ENCODE measurements at places on chromosomes 5 and 9.

GRCh38 chr5:130061746-130062145, 157.5 kb downstream of the CHSY3 start:
- DNase-seq: no peak

GRCh38 chr5:27502236-27502635, 463.9 kb upstream of the CDH9 start:
- no peak for DNase-seq

DNA sequence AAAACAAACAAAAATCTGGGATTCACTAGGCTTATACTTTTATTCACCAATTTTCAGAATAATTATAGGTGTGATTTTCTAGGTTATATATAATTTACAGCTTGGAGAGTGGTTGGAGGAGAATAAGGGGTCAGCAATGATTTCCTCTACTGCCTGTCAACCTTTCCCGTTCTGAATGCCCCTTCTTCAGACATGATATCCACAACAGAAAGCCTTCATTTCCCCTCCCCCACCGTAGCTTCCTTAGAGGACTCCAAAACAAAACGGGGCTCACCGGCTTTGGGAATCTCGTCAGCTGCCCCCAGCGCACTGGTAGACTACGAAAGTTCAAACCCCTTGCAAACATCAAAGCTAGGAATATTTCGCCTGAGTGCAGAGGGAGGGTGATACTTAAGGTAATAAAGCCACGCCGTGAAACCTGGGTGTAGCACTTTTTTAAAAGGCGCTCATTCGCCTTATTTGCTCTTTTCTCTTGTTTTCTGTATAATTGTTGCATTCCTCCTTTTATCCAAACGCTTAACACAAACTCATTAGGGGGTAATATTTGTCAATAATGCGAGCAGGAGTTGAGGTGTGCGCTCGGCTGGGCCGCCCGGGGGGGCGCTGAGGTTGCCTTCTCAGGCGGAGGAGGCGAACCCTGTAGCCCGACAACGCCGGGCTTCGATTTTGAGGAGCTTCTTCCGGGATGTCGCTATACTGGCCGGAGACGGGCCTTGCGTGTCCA, 2.4 kb downstream of the OTP start:
- no peak for DNase-seq

DNA sequence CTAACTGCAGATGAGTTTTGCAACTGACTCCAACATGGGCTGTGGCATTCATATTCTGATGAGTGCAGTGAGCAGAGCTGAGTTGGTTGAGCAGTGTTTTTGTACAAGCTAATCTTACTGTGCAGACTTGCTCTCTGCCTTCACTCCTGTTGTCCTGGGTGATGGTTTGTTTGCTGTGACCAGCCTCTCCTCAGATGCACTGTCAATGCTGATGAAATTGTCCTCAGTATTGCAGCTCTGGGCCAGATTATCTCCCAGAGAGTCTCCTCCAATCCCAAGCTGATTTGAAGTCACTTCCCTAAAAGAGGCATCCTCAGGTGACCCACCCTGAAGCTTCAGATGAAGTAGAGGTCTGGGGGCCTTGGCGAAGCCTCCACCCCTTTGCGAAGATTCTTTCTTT, 581.8 kb downstream of the ACTL7B start:
- DNase-seq: no peak

DNA sequence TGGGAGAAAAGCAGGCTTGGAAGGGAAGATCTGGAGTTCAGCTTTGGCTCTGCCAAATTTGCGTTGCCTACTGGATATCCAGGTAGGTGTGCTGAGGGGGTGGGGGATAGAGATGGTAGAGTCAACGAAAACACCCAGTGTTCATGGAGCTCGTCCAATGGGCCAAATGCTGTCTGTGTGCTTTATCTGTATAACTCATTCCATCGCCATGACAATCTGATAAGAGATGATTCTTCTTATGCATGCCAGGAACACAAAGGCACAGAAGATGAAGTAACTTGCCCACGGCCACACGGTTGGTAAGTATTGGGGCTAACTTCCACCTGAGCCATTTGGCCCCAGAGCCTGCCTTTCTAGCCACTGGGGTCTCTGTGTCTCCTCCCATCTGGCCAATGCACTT, 53.2 kb downstream of the BOD1 start:
- no peak for DNase-seq

DNA sequence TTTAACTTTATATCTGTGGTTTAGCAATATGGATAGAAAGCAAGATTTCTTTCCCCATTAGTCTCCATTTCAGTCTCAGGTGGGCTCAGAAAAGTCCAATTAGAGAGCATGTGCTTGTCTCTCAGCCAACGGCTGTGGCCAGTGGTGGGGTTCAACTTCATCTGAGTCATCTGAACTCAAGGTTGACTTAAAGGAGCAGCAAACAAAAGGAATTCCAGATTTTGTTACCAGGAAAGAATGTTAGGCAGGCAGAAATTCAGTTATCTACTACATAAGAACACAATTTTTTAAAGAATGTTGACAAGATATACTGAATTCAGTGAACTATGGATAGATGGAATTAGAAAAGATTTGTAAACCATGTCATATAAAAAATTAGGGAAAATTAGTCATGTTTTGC, 784.1 kb downstream of the MAT2B start:
- DNase-seq: no peak

GRCh38 chr9:16651446-16651964, 219.0 kb downstream of the BNC2 start:
- no peak for DNase-seq

- DNase-seq: no peak
Observed at GRCh38 chr5:14960120-14960462, 88.5 kb upstream of the ANKH start.

DNA sequence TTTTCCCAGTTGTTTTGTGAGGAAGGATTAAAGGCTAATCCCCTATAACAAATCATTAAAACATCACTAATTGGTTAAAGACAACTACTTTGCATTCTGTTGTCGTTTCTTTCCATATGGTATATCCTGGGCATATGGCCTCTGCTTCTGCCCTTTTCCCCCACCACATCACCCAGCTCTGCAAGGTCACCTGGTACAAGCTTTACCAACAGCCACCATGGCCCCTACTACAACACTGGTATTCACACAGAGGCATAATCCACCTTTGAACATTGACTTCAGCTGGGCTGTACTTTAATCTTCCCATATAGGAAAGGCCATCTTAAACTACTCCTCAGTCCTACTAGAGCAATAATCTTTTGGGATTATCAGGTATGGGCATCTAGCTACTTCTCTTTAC, 866.1 kb downstream of the TLE4 start:
- no peak for DNase-seq

DNA sequence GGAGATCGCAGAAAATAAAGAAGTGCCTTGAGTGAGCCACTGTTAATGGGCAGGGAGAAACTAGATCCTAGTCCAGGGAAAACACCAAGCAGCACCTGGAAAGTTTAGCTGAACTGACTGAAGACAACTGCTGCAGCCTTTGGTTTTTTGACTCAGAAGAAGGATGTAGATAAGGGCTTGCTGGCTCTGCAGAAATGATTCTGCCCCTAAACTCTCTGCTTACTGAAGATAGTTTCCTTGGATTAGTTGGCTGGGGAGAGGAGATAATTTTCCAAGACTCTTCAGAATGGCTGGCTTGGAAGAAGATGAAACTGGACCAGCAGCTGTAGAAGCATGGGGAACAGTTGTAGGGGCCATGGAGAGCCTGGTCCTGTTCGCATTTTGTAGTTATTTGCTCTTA, 471.8 kb downstream of the KDM4C start:
- DNase-seq: no peak

DNA sequence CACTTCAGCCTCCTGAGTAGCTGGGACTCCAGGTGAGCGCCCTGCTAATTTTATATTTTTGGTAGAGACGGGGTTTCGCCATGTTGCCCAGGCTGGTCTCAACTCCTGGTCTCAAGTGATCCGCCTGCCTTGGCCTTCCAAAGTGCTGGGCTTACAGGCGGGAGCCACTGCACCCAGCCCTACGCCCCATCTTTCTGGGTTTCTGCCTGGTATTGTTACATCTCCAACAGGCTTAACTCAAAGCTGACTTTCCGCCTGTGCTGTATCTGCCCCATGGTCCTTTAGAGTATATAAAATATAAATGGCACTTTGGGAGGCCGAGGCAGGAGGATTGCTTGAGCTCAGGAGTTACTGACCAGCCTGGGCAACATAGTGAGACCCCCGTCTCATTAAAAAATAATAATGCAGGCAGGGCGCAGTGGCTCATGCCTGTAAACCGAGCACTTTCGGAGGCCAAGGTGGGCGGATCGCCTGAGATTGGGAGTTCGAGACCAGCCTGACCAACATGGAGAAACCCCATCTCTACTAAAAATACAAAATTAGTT, 36.5 kb upstream of the GLDC start:
- DNase-seq: no peak

DNA sequence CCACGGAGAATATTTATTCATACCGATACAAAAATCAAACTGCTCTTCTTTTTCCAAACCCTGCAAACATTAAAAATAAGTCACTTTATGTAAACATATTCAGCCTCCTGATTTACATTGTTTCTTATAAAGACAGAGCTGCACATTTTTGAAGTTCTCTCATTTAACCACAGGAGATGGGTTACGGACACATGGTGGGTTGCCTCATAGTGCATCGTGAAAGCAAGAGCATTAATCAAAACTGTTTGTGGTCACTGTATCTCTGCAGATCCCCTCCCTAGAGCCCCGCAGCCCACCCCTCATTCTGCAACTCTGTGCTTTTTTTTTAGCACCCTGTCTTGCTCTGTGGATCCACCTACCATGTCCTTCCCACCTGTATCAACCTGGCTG, 43.3 kb upstream of the EQTN start:
- DNase-seq: no peak

DNA sequence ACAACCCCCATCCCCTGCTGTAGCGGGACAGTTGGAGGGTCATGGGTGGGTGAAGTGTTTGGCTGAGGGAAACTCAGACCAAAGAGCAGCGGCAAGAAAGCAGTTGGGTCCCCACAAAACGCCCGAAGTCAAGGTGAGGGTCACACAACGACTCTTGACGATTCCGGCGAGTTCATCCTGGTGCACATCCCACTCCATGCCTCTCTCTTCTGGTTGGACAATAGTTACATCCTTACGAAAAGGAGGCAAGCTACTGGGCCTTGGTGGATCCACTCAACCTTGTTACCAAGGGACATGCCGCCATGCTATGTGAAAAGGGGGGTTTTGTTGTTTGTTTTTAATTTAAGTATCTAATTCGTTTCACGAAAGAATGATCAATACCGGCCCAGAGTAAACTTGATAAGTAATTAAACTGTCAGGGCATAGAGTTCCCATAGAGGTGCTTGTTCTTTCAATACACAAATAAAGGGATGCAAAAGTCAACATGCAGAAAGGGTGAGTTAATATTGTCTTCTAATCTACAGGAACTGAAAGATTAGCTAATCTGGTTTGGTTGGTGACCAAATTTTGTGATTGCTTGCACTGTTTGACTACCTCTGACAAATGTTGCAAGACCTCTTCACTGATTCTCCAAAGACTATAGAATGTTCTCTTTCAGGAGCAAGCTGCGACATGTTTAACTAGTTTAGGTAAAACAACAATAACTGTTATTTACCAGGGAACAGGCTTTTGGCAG, 732 bp upstream of the SMIM15 start:
- DNase-seq: no peak

DNA sequence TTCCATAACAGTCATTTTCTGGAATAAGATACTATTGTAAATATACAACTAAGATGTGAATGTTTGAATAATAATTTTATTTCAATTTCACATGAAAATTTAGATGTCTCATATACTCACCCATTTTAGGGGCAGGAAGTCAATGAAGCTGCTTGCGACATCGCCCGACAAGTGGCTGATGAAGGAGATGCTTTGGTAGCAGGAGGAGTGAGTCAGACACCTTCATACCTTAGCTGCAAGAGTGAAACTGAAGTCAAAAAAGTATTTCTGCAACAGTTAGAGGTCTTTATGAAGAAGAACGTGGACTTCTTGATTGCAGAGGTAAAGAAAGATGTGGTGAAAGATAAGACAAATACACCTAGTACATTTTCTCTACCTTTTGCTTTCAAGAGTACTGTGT, 8.6 kb downstream of the BHMT start:
- no peak for DNase-seq

DNA sequence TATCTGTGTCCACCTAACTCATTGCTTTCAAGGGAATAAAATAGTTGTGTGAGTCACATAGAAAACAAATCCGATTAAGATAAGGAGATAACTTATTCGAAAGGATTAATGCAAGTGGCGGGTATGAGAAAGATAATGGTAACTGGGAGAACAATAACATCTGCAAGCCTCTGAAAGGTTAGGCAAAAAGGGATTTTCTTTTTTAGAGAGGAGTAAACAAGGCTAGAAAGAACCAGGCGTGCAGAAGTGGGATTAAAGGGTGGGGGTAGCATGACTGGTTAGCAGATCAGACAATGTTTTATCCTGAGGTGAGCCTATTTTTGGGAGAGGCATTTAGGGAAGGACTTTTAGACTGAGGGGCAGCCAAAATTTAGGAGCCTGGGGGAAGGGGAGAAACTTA, 34.7 kb upstream of the JMY start:
- no peak for DNase-seq

- DNase-seq: no peak
Observed at GRCh38 chr5:170266570-170267381, 30.8 kb downstream of the LCP2 start.

DNA sequence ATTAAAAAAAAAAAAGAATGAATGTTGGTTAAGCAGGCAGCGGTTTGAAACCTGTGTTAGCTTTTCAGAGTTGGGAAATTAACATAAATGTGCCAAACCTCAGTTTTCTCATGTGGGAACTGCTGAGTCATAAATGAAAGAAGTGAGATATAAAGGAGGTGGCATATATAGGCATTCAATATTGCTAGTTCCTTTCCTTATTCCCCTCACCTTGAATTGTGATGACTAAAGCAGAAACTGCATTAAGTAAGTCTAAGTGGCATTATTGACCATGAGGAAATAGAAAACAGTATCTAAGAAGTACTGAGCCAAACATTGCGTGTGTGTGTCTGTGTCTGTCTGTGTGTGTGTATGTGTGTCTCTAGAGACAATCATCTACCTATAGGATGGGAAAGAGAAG, 691.2 kb downstream of the TLR4 start:
- no peak for DNase-seq

DNA sequence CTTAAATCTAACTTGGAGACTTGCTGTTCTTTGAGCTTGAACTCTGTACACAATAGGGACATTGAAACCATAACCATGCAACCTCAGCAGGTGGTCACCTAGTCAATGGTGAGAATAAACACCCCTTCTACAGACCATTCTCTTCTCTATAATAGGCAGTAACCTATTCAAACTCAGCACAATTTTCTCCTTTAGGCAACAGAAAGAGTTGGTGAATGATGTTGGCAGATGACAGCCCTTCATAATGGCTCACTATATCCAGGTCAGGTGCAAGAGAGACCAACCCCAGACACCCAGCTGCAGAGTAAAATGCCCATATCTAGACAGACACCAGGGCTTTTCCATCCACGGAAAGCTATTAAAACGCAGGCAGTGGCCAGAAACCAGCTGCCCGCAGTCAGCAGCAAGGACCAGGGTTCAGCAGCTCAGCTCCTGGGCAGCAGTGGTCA, 106.7 kb downstream of the SERINC5 start:
- DNase-seq: peak; percentile 17

DNA sequence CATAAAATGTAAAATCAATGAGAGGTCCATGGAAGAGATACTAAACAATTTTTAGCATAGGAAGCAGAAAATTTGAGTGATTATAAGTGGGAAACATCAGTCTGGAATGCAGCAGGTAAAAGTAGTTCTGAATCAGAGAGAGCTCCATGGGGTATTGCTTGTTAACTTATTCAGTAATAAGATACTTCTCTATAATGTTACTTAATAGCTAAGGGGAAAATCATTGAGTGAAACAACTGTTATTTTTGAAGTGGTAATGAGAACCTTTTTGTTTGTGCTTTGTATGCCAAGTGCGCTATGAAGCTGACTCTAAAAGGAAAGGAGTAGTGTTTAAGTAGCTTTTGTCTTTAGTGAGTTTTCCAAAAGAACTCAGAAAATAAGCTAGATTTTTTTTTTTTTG, 95.2 kb downstream of the ERBIN start:
- DNase-seq: no peak

All from NCI-H2107 (cell line).